WERI-Rb-1 (cell line): ENCODE measurements at places on chromosomes 4 and X.

DNA sequence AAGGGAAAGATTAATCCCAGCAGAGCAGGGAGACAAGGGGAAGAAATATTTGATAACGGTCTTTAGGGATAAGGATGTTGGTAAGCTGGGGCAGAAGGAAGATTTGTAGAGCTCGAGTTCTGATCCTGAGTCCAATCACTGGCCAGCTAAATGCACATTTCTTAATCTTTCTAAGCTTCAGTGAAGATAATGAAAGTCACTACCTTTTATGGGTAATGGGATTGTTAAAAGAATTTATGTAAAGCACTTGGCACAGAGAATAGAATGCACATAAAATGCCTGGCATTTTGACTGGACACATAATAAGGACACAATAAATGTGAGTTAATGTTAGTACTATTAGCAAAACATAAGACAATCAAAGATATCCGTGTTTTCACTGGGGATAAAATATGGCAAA, 43.3 kb downstream of the NCAPG start:
- peak; percentile 32 for DNase-seq

GRCh38 chr4:80515496-80515895, 180.0 kb downstream of the CFAP299 start:
- DNase-seq, result no peak

DNA sequence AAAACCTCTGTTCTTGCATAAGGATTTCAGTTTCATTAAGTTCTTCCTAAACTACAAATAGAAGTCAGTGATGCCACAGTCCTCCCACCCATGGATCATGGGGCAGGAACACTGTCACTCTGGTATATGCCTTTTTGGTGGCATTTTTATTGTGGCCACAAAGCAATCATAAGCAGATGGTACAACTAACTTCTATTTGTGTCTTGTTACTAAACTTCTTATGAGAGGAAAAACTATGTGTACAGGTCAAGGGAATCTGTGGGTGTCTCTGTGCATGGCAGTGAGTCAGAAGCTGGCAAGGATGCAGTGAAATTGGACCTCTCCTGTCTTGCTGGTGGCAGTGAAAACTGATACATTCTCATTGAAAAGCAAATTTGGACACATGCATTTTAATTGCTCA, 245.0 kb upstream of the GPC4 start:
- no peak for DNase-seq

DNA sequence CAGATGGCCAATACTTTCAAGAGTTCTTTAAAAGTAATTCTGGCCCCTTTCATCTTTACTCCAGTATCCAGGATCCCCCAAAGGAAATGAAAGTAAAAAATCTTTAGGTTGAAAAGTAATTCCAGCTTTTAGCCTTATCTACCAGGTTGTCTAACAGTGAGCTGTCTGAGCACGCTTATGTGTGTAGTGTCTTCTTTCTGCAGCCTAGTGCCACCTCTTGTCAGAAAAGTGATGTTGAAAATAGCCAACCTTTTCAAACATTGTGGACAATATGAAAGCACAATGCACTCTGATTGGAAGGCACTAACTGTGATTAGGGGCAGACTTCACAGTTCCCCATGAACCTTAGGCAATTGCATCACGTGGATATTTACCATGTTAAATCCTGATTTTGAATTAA, 92.1 kb downstream of the RELL1 start:
- DNase-seq, result no peak

DNA sequence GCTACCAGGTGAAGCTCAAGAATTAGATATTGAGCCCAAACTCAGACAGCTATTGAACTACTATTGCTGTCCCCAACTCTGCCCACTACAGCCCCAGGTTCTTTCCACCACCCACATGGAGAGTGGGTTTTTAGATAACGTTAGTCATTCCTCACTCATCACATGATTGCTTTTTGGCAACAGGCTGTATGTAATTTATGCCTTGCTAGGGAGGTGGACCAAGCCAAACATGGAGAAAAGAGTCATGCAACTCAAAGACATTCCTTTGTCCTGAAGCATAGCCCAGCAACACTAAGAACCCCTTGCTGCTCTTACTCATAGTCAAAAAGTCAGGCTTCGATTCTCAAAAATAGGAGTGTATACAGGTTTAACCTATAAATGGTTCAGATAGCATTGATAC, 275.9 kb upstream of the VCX3A start:
- DNase-seq, result no peak

DNA sequence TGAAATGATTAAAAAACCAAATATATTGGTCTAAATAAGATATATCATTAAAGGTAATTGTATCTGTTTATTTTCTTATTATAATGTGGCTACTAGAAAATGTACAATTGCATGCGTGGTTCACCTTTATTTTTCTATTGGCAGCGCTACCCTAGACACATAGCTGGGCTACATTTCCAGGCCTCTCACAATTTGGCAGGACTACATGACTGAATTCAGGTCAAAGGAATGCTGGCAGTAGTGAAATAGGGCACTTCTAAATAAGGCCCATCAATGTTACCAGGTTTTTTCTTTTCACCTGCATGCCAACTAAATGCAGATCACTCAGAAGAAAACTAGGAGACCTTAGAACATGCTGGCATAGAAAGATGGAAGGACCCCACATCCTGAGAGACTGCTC, 1072.9 kb upstream of the SLIT2 start:
- no peak for DNase-seq

GRCh38 chr4:141576585-141577110, 59.7 kb upstream of the IL15 start:
- DNase-seq, result no peak

DNA sequence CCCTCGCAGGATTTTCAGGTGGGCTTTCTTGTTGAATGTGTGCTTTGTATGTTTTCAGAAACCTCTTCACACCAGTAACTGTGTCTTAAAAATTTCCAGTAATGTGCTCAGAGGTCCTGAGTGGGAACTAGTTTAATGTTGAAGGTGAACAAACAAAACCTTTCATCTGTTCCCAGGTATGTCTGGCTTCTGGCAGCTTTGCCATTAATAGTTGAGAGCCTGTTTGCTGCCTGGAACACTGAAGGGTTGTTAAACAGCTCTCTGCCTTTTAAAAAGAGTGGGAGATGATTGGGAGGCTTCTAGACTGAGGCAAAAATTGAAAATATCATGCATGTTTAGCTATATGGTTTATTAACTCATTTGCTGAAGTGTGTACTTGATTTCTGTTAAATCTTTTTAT, 161.2 kb upstream of the AGTR2 start:
- DNase-seq, result no peak

DNA sequence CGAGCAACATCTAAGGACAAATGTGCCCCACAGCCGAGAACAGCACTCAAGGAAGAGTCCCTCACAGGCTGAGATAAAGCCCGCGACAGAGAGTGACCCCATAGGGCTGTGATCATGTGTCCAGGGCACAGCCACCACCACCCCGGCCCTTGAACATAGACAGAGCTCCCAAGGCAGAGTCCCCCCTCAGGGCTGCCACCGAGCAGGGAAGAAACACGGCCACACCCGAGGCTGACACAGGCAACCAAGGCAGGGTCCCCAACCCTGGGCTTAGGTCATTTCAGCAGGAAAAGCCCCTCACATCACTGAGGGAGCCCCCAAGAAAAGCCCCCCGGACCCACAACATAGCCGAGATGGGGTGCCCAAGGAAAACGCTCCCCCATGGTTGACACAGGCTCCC, 463 bp downstream of the CT45A10 start:
- no peak for DNase-seq

- DNase-seq, result no peak
These were observed 18.4 kb downstream of the MAML3 start for GRCh38 chr4:140135529-140136088.

- DNase-seq, result no peak
These were observed 339.8 kb downstream of the BCOR start for GRCh38 chrX:39757971-39758370.

GRCh38 chr4:80235451-80235850, 31.0 kb upstream of the FGF5 start:
- DNase-seq, result no peak

DNA sequence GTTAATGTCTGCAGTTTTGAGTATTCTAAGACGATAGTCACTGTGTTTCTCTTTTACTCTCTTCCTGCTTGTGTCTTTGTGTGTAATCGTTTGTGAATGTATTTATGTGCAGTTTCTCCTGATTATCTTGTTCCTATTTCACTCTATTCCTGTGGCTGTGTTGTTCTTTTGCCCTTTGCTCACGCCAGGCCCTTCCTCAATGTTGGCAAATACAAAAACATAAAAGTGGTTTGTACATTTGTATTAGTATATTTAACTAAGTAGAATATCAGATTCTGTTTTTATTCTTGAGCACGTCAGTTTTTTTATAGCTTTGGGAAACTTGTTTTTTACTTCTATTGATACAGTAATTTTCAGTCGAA, 107.6 kb upstream of the BMPR1B start:
- DNase-seq, result no peak

GRCh38 chr4:170256807-170257206, 167.1 kb upstream of the AADAT start:
- no peak for DNase-seq

GRCh38 chrX:31656013-31656412, 584.2 kb upstream of the FTHL17 start:
- DNase-seq, result no peak

- no peak for DNase-seq
These were observed 22.4 kb downstream of the CLDN22 start for GRCh38 chr4:183297675-183298074.

DNA sequence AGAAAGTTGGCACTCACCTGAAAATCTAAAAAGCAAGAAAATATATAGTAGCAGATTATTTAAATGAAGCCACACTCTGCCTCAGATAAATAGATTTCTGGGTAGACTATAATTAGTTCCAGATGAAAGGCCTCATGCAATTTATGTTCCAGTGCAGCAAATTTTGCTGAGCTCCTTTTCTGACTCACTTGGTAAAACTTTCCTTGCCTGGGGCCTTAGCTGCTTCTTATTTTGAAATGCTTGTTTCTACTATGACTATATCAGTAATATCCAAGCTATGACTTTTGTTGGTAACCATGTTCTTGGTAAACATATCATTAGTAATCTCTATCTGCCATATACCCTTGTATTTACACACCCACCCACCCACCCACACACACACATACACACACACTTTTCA, 961.8 kb downstream of the SH3BGRL start:
- DNase-seq, result no peak

GRCh38 chr4:25694466-25694865, 38.8 kb downstream of the SLC34A2 start:
- DNase-seq, result no peak

GRCh38 chr4:3835527-3836405, 69.6 kb downstream of the ADRA2C start:
- no peak for DNase-seq

DNA sequence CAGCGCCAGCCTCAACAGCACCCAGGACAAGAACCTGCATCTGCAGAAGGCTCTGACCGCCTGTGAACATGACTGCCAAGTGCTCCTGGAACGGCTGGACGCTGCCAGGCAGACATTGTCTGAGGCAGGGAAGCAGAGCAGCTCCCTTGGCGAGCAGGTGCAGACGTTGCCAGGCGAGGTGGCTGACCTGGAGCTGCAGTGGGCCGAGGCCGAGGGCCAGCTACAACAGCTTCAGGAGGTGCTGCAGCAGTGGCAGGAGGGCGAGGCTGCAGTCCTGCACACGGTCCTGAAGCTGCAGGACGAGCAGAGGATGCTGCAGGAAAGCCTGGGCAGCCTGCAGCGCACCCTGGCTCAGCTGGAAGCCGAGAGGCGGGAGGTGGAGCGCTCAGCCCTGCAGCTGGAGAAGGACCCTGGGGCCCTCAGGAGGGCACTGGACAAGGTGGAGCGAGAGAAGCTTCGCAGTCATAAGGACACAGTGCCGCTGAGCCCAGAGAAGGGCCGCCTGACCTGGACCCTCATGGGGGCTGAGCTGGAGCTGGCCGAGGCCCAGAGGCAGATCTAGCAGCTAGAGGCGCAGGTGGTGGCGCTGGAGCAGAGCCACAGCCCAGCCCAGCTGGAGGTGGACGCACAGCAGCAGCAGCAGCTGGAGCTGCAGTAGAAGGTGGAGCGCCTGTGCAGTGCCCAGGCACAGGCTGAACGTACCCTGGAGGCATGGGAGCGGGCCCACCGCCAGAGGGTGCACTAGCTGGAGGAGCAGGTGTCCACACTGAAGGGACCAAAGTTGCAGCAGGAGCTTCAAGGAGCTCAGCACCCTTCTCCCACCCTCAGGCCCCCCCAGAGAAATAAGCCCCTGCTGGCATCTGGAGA, 16.4 kb downstream of the SMIM10L2A start:
- no peak for DNase-seq

DNA sequence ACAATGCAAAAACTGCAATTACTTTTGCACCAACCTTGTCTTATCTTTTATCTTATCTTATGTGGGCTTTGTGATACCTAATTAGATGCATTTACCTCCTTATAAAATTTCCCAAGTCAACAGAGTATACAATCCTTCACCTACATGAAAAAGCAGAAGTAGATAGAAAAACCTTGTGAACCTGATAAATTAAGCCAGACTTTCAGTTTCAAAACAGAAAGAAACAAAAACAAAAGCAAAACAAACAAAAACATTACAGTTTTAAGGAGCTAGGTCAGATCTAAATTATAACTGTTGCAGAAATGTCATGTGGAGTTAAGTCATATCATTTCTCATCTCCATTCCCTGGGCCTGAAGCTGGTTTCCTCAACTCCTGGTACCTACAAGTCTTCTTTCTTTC, 24.9 kb upstream of the CXXC4 start:
- DNase-seq, result no peak

DNA sequence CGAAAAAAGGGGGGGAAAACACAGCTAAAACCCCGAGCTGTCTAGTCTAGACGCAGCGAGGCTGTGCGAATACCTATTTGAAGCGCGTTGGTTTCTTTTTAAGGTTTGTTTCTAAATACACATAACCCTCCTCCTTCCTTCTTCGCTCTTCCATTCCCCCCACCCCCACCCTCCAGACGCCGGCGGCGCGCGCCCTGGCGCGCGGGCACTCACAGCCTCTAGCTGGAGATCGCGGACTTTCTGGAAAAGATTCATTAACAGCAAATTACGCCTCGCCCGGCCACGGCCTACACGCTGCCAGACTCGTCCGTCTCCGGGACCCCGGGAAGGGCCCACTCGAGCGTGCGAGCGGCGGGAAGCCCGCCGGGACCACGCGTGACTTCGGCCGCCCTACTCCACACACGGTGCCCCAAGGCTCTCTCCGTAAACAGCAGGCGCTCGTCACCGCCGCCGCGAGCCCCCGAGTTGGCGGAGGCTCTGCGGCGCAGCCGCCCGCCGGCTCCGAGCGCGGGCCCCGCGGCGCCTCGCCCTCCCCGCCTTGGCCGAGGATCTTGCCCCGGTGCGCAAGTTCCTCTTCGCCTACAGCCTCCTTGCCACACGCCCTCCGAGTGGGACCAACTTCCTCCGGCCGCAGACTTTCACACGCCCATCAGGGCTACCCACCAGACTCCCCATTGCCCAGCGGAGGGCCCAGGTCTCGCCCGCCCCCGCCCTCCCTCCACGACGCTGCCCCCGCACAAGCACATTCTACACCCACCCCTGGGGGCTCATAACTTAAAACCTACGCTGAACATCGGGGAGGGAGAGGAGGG, 2.0 kb downstream of the BCOR start:
- no peak for DNase-seq

GRCh38 chr4:82057990-82058544, 315.7 kb downstream of the HNRNPD start:
- DNase-seq, result no peak

DNA sequence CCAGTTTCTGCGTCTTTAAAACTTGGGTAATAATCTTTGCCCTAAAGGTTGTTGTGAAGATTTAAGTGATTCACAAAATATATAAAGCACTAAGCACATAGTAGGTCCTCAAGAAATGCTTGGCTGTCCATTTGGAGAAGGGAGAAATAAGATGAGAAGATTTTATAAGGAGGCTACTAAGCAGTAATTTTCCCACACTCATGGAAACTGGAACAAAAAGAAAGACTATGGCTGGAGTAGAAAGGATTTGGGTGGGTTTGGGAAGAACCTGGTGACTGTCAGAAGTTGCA, 47.0 kb downstream of the PRPS1 start:
- DNase-seq, result no peak

GRCh38 chrX:49879656-49880277, 483 bp downstream of the USP27X start:
- DNase-seq, result no peak
